ENCODE measurements at places on chromosomes 11 and 22. TPM values are rescaled to one million over a fixed set of nuclear protein-coding genes. Genes with fewer than 3 reads are reported as not detected.

CDCA5 gene
- total RNA-seq: 49.5 TPM

MS4A12 gene
- not detected for total RNA-seq

DNA sequence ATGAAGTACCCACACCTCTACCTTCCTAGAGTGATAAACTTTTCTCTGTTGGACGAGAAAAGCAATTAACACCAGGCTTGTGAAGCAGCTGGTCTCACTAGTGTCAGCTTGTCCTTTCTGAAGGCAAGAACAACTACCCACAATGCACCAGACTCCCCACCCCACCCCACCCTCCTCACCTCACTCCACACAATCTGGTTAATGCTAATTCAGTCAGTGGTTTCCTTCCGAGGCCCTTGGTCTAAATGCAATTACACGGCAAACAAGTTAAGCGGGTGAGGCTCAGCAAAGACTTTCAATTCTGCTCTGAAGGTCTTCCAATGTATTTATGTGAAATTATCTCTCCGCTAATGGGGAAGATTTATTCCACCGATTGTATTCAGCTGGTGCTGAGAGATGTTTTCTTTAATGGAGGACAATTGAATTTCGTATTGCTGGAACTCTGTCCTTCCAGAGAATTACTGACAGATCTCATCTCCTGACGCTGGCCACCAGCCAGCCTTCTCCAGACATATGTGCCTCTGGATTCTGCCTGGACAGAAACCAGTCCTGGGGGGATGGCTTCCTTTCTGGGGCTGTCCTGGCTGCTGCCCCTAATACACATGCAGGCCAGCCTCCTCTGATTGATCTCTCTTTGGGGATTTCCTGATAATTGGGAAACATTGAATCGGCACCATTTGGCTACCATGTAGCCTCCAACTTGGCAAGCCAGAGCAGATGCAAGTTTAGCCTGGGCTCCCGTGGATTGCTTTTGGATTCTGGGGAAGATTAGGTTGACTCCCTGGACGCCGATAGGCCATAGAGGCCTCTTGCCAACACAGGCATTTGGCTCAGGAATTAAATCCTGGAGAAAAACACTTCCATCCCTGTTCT is 165.8 kb upstream of the NARS2 start:
- no peak for DNase-seq

DNA sequence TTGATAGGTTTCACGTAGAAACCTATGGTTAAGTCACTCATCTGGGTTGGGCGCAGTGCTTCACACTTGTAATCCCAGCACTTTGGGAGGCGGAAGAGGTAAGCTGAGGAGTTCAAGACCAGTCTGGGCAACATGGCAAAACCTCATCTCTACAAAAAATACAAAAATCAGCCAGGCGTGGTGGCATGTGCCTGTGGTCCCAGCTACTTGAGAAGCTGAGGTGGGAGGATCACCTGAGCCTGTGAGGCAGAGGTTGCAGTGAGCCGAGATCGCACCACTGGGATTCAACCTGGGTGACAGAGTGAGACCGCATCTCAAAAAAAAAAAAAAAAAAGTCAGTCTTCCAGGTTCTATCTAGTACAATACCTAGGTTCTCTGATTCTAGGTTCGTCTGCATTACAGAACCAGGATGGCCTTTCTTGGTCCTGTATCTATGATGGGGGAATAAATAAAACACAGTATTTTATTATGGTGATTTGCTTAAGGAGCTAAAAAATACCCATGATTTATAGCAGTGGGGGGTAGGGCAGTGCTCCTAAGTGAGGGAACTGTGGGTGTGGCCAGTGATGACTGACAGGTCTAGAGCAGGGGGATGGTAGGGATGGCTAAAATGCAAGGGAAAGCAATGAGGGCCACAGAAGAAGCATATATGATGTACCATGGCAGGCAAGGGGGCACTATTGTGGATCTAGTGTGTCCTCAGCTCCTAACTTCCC is 65.5 kb upstream of the NUP160 start:
- DNase-seq: no peak

GRCh38 chr11:96229354-96229977 is 113.5 kb downstream of the MAML2 start:
- no peak for DNase-seq

DNA sequence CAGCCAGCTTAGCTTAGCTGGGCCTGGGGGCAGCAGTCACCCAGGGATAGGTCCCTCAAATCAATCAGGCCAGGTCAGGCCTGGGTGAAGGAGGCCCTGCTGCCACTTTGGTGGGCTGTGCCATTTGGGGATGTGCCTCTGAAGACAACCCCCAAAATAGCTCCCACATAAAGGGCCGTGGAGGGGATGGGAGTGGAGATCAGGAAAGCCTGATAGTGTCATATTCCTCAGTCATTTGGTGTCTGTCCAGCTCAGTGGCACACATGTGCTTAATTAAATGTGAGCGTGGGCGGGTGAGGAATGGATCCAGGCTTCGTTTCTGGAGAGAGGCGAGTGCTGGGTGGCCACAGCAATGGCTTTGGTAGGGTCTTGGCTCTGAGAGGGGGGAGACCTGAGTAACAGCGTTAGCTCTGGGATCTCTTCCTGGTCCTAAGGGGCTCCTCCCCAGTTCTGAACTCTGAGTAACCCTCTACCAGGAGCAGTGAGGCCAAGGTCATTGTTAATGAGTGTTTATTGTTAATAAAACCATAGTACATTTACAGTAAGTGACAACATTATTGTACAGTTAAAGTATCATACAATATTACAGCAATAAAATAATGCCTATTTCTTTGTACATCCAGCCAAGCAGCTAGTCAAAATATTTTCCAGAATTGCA is 45.2 kb downstream of the NAT10 start:
- no peak for DNase-seq

Data from A172 (cell line).